Right atrium auricular region (tissue), 2 donors: ENCODE measurements at places on chromosomes 2 and 18. TPM values are rescaled to one million over a fixed set of nuclear protein-coding genes. Genes with fewer than 3 reads are reported as not detected.
A peak's percentile ranks its signal among the peaks of the same experiment; 100 is the strongest.

- no peak overlapping the region for H3K27ac ChIP-seq
- H3K4me1 ChIP-seq = no peaks in the 10 kb centered on the region
- no peaks in the 10 kb centered on the region for H3K36me3 ChIP-seq
- peaks cover 2% of the 10 kb centered on the region for H3K27me3 ChIP-seq
- no peak overlapping the region for H3K4me3 ChIP-seq
Observed at GRCh38 chr2:117855886-117856285, 41.4 kb downstream of the DDX18 start.

GRCh38 chr2:215554689-215555498 lies 119.0 kb upstream of the FN1 start:
- DNase-seq = no peak
- no peaks in the 10 kb centered on the region for H3K4me1 ChIP-seq
- no peaks in the 10 kb centered on the region for H3K27me3 ChIP-seq
- no peak overlapping the region for H3K27ac ChIP-seq

The IL1B gene
- total RNA-seq = 1.0 TPM

DNA sequence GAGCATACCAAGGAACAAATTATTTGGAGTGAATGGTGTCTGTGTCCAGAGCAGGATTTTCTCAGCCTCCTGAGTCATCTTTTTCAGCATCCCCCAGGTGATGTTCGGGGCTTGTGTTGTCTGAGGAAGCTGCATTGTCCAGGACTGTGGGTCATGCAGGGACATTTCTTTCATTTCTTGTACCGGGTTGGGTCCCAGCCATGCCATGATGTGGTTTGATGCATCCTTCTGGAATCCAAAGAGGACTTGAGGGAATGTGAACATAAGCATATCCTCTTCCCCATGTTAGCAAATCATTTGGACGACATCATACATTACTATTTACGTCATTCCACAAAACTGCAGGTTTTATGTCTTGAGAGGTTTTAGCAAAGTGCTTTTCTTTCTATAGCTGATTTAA lies 797.8 kb downstream of the CCDC85A start:
- no peaks in the 10 kb centered on the region for H3K36me3 ChIP-seq
- H3K27ac ChIP-seq = no peak overlapping the region
- no peak overlapping the region for H3K4me3 ChIP-seq
- H3K4me1 ChIP-seq = no peaks in the 10 kb centered on the region

DNA sequence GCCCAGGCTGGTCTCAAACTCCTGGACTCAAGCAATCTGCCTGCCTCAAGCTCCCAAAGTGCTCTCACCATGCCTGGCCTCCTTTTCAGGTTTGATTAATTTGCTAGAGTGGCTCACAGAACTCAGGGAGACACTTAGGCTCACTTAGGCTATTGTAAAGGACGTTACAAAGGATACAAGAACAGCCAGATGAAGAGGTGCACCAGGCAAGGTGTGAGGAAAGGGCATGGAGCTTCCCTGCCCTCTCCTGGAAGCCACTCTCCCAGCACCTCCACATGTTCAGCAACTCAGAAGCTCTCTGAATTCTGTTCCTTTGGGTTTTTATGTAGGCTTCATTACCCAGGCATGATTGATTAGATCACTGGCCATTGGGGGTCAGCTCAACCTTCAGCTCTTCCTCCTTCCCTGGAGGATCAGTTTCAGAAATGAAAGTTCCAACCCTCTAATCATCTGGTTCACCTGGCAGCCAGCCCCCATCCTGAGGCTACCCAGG lies 78.7 kb upstream of the RGPD5 start:
- H3K27ac ChIP-seq = no peak overlapping the region
- H3K27me3 ChIP-seq = no peaks in the 10 kb centered on the region
- no peaks in the 10 kb centered on the region for H3K36me3 ChIP-seq
- H3K4me3 ChIP-seq = no peak overlapping the region
- DNase-seq = no peak

The SERPINB4 gene
- not detected for total RNA-seq

- H3K4me3 ChIP-seq = no peak overlapping the region
- no peaks in the 10 kb centered on the region for H3K4me1 ChIP-seq
- no peak for DNase-seq
- H3K36me3 ChIP-seq = no peaks in the 10 kb centered on the region
- H3K27me3 ChIP-seq = no peaks in the 10 kb centered on the region
Observed at GRCh38 chr2:222959358-222959757, 92.6 kb upstream of the KCNE4 start.

DNA sequence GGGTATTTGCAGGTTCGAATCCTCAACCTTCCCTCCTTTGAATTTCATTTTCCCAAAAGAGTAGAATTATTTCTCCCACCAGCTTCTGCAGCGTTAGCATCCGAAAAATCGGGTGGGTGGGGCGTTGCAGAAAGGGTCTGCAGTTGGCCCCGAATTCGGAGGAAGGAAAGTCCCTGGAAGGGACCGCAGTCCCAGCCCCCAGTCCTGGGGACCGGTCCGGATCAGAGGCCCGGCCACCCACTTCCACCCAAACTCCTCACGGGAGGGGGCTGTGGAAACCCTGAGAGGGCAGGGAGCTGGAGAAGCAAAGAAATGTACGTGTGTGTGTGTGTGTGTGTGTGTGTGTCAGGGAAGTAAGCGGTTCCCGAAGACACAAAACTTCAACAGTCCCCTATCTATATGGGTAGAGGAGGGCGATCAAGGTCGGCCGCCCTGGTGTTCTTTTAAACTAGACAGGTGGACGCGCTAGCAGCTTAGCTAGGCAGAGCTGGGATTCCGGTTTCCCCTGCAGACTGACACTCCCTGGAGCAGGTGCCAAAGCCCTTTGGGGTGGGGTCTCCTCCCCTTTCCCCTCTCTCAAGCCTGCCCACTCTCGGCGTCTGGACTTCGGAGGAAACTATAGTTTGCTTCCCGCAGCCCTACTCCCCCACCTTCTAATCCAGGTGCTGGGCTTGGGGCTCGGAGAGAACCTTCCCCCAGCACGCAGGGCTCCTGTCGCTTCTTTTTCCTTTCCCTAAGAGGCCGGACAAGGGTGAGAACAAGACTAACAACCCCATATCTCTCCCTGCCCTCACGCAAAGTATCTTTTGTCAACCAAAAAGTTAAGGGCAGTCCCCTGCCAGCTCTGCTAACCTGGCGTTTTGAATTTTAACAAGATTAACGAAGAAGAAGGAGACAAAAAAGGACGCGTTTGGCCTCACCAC lies 4.8 kb upstream of the ONECUT2 start:
- H3K36me3 ChIP-seq = no peaks in the 10 kb centered on the region
- no peak overlapping the region for H3K27ac ChIP-seq
- no peaks in the 10 kb centered on the region for H3K4me1 ChIP-seq
- H3K4me3 ChIP-seq = no peak overlapping the region

- no peak for DNase-seq
- no peaks in the 10 kb centered on the region for H3K27me3 ChIP-seq
- peak overlapping the region; percentile 79 for H3K27ac ChIP-seq
- no peaks in the 10 kb centered on the region for H3K36me3 ChIP-seq
- H3K4me3 ChIP-seq = no peak overlapping the region
Observed at GRCh38 chr2:188786368-188786841, 187.8 kb upstream of the COL3A1 start.

The SNED1 gene
- total RNA-seq = 16.4 TPM

The IKZF2 gene
- total RNA-seq = 6.5 TPM

The DYNAP gene
- not detected for total RNA-seq
